Keratinocyte (primary cell): ENCODE measurements at places on chromosomes 1 and 21. TPM values are rescaled to one million over a fixed set of nuclear protein-coding genes. Genes with fewer than 3 reads are reported as not detected.

GRCh38 chr1:101394041-101394440, 157.2 kb downstream of the S1PR1 start:
- no peak overlapping the region for H3K27ac ChIP-seq
- H3K4me1 ChIP-seq, result no peaks in the 10 kb centered on the region
- H3K4me3 ChIP-seq, result no peak overlapping the region
- no peak for DNase-seq
- H3K27me3 ChIP-seq, result no peaks in the 10 kb centered on the region

DNA sequence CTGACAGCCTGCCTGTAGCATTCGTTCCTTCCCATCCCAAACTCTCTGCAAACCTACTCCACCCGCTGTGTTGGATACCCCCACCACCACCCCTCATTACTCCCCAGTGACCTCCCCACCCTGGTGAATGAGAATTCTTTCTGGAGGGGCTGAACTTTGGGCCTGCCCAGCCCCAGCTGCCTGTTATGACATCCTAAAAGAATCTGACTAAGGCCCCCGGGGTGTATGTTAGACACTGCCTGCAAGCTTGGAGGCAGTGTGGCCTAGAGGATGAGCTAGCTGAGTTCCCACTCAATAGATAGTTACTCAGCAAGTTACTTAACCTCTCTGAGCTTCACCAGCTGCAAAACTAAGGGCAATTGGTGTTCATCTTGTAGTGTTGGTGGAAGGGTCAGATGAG, 110.2 kb upstream of the FGGY start:
- H3K27me3 ChIP-seq, result no peaks in the 10 kb centered on the region
- no peaks in the 10 kb centered on the region for H3K4me1 ChIP-seq
- no peak overlapping the region for H3K4me3 ChIP-seq
- H3K36me3 ChIP-seq, result no peaks in the 10 kb centered on the region
- no peak for DNase-seq

GRCh38 chr1:210650403-210650802, 321.7 kb downstream of the HHAT start:
- H3K4me1 ChIP-seq, result no peaks in the 10 kb centered on the region
- no peak overlapping the region for H3K4me3 ChIP-seq
- H3K27me3 ChIP-seq, result no peaks in the 10 kb centered on the region
- no peak overlapping the region for H3K27ac ChIP-seq

DNA sequence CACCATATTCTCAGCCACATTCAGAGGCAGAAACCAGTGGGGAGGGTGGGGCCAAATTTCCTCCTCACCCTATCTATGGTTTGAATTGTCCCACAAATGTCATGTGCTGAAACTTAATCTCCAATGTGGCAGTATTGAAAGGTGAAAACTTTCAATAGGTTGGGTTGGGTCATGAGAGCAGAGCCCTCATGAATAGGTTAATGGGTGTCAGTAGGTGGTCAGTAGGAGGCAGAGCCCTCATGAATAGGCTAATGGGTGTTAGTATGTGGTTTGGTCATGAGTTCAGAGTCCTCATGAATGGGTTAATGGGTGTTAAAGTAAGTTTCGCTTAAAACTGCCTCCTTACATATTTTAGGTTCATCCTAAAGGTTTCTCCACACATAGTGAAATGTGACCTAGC, 170.0 kb downstream of the FCRL5 start:
- H3K36me3 ChIP-seq, result no peaks in the 10 kb centered on the region
- no peak overlapping the region for H3K27ac ChIP-seq
- H3K27me3 ChIP-seq, result no peaks in the 10 kb centered on the region
- H3K4me1 ChIP-seq, result no peaks in the 10 kb centered on the region
- no peak for DNase-seq

Gene CFAP141
- polyA plus RNA-seq, result not detected in 3 replicates

Gene SLC6A17
- polyA plus RNA-seq, result 0.07 to 0.25 TPM (median 0.13 TPM) in 3 replicates
